Stimulated activated CD8-positive, alpha-beta memory T cell treated with anti-CD3 and anti-CD28 coated beads, Interleukin-2, amount 100 ng/mL, for 1 hour (primary cell): ENCODE measurements at places on chromosomes 2 and 18.

DNA sequence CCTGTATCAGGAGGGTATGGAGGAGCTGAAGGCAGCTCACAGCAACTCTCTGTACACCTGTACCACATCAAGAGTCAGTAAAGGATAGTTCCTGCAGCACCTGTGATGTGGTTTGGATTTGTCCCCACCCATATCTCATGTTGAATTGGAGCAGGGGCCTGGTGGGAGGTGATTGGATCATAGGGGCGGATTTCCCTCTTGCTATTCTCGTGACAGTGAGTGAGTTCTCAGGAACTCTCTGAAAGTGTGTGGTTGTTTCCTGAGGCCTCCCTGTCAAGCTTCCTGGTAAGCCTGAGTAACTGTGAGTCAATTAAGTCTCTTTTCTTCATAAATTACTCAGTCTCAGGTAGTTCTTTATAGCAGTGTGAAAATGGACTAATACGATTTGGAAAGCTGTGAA, 28.9 kb downstream of the OSBPL1A start:
- DNase-seq, result no peak

- DNase-seq, result no peak
Measured at GRCh38 chr2:119205001-119205706, 18.5 kb upstream of the STEAP3 start.

GRCh38 chr18:35387152-35387571, 10.0 kb upstream of the ZNF396 start:
- DNase-seq, result no peak

GRCh38 chr2:152071092-152071491, 27.8 kb downstream of the CACNB4 start:
- DNase-seq, result no peak

GRCh38 chr2:16716024-16716423, 50.4 kb upstream of the CYRIA start:
- no peak for DNase-seq

- no peak for DNase-seq
Measured at GRCh38 chr2:229417176-229417575, 146.1 kb upstream of the PID1 start.

- DNase-seq, result no peak
Measured at GRCh38 chr2:138267902-138268254, 233.7 kb upstream of the SPOPL start.

- DNase-seq, result no peak
Measured at GRCh38 chr2:50431958-50432650, 599.8 kb downstream of the NRXN1 start.

DNA sequence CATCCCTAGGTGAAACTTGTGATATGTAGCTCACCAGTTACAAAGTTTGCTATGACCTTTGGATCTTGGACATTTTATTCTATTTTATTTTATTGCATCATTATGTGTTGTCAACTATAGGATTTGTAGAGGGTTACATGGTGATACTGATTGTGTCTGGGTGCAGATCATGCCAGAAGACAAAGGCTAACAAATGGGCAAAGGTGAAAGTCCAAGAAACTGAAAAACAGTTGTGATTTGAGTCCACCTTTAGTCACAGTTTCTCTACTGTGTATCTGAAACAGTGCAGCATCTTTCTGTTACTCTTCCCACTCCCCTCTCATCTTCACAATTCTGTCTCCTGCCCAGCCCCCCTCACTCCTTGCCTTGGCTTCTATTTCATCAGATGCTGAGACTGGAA, 111.9 kb upstream of the LYPD6 start:
- no peak for DNase-seq

- DNase-seq, result no peak
Measured at GRCh38 chr18:67239826-67240225, 276.7 kb downstream of the DSEL start.

- no peak for DNase-seq
Measured at GRCh38 chr2:31263636-31264190, 29.8 kb downstream of the EHD3 start.

GRCh38 chr2:192005211-192005610, 158.3 kb upstream of the CAVIN2 start:
- DNase-seq, result no peak

DNA sequence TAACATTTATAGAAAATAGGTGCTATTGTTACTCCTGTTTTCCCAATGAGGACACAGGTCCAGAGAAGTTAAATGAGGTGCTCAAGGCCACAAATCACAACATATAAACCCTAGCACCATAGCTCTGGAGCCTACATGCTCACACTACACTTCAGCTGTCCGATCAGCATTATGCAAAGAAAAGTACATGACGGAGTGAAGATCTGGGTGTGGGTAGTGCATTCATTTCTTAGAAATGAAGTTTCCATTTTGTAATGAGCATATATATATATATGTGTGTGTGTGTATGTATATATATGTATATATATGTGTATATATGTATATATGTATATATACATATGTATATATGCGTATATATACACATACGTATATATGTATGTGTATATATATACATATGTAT, 30.2 kb upstream of the MRPL19 start:
- DNase-seq, result no peak

GRCh38 chr2:21519821-21520220, 396.1 kb downstream of the TDRD15 start:
- no peak for DNase-seq

- no peak for DNase-seq
Measured at GRCh38 chr2:54050445-54050844, 65.0 kb upstream of the ACYP2 start.

DNA sequence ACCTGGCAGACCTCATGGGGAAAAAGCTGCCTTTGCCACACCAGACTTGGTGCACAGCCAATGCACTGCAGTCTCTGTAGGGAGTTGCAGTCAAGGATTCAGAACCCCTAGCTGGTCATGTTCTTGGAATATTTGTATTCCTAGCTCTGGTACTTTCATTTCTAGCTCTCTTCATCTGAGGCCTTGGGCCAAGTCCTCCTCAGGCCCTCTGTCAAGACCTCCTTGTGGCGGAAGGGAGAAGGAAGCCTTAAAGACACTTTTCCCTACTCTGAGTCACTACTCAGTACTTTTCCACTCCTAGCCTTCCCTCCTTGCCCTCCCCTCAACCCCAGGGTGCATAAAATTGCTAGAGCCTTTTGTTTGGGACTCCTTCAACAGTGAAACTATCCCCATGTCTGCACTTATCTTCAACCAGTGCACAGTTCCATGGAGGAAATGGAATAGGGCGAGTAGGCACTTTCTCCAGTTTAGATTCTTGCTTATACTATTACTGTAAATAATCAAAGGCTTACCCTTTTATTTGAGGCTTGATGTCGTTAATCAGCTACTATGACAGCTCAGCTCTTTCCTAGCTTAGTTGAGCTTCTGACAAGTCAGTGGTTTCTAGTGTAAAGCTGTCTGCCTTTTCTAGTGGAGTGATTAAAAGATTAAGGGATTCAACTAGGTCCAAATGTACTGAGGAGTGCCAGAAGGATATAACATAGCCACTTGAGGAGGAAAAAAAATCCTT, 15.8 kb downstream of the M1AP start:
- DNase-seq, result no peak
